ENCODE measurements at places on chromosomes 5 and 9.
A peak's percentile ranks its signal among the peaks of the same experiment; 100 is the strongest.

GRCh38 chr9:32384002-32384363 lies 460 bp upstream of the ACO1 start:
- no peak for DNase-seq

DNA sequence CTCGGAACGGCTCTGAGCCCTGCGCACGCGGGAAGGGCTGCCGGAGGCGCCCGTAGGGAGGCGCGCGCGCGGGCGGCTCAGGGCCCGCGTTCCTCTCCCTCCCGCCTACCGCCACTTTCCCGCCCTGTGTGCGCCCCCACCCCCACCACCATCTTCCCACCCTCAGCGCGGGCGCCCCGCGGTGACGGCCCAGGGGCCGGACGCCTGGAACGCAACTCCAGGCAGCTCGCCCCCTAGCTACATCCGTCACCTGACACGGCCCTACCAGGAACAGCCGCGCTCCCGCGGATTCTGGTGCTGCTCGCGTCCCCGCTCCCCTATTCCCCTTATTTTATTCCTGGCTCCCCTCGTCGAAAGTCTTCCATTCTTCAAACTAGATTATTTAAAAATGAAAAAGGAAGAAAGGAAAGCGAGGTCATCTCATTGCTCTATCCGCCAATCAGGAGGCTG lies at the start of gene CDKN2B-AS1:
CDKN2B-AS1 (plus strand) TSS at position 236 of the 450 bp plus-strand sequence.
- peak; percentile 43 for DNase-seq

DNA sequence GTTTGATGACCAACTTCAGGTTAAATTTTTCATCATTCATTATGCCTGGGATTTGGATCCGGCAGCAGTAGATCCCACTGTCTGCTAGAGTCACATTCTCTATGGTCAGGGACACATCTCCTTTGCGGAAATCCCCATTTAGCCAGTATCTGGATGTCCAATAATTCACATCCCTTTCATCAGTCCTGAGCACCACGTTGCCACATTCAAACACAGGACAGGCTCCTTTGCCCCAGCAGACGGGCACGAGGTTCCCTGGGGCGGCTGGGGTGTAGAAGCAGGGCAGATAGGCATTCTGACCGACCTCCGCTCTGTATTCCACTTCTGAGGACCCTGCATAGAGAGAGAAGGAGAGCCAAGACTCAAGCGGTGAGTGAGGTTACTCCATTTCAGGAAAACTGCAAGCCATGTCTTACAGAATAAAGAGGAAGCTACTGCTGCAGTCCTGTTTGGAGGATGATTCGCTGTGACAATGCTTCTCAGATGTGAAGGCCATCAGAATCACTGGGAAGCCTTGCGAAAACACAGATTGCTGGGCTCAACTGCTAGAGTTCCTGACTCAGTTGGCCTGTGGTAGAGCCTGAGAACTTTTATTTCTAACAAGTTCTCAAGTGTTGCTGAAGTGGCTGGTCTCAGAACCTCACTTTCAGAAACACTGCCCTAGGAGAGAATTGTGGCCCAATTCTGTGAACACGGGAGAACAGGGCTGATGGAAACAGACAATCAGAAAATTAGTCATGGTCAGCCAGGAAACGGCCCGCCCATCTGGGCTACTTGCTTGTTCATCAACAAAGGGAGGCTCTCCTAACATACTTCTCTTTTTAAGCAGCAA lies 2.0 kb downstream of the HAVCR2 start:
- DNase-seq: peak; percentile 89

DNA sequence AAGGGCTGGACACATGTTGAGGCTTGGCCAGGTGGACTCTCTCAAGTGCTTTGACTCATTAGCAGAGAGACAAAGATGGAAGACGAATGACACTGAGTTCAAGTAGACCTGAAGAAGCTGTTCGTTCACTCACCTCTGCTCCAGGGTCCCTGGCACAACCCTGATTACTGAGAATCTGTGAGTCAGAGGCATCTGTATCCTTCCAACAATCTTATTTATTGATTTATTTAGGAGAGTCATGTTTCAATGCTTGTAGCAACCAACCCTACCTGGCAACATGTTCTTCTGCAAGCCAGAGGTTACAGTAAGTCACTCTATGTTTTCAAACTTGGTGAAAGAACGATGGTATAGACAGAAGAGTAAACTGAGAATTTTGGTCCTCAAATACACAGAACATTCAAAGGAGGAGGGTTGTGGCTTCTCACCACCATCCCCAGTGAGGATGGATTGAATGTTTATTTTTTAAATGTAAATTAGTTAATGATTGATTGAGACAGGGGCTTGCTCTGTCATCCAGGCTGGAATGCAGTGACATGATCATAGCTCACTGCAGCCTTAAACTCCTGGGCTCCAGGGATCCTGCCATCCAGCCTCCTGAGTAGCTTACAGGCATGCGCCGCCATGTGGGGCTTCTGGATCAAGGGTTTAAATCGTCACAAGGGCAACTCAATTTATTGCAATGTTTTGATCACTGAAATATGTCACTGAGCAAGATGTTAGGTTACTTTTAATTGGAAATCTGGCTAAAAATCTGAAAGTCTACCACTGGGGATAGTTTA lies 55.7 kb upstream of the CARTPT start:
- no peak for DNase-seq

DNA sequence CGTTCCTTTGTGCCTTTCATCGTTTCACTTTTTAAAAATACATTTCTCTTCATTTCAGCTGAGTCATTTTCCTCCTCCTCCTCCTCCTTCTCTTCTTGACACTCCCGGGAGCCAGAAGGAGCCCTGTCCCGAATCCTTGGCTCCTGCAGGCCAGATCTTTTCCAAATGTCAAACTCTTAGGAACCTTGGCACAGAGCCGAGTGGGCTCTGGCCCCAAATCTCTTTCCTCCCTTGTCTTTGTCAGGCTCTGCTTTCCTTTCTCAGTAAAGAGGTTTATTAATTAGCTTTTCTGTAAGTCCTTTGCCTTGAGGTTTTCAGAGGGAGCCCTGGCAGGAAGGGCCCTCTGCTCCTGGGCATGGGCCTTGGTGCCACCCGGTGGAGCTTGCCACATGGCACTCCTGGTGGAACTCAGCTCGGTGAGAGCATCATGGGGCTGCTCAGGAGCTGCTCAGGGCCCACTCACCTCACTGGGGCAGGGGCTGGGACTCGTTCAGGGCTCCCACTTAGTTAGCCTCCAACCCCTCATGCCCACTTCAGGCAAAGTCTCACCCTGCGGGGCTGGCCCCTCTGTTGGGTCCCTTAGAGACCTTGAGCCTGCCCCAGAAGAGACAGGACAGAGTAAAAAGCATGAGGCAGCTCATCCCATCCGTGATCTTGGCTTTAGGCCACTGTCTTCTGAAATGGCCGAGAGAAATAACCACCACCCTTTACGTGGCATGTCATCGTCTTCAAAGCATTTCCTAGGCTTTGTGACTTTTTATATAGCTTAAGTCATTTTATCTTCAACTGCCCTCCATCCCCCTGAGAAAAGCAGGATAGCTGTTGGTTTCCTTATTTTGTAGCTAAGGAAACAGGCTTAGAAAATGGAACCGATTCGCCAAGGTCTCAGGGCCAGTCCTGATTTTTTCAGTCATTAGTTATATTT lies 17.1 kb downstream of the STC2 start:
- no peak for DNase-seq

DNA sequence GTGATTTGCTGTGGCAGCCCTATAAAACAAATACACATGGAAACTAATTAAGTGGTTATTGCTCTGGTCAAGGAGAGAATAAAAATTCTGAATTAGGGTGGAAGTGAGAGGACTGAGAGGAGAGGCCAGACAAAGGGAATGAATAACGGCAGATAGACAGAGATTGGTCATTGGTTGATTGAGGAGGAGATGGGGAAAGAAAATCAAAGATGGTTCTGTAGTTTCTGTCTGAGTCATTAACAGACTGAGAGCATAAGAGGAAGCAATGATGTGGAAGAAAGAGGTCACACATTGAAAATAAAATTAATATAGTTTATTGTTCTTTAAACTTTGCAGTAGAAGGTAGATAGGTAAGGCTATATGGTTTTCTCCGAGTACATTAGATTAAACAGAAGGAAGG lies 469.8 kb downstream of the ACTL7B start:
- no peak for DNase-seq

- DNase-seq: no peak
Measured at GRCh38 chr5:10838038-10838437, 77.0 kb upstream of the DAP start.

GRCh38 chr5:122367456-122367855 lies 55.4 kb downstream of the SNCAIP start:
- no peak for DNase-seq

DNA sequence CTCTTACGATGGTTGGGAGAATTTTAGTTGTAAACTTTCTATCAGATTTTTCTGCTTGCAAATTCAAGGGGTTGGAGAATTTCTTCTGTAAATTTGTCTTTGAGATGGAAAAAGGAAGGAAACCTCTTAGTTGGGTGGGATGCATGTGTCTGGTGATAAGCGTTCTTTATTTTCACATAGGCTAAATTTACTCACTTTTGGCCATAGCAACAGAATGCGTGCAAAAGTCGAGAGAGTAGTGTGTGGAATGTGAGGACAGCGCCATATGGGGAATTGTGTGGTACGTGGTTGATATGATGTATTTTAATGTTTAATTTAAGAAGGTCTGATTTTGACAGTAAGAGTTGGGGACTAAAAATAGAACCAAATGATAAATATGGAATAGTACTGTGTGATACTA lies 282.2 kb downstream of the TAF11L14 start:
- no peak for DNase-seq

DNA sequence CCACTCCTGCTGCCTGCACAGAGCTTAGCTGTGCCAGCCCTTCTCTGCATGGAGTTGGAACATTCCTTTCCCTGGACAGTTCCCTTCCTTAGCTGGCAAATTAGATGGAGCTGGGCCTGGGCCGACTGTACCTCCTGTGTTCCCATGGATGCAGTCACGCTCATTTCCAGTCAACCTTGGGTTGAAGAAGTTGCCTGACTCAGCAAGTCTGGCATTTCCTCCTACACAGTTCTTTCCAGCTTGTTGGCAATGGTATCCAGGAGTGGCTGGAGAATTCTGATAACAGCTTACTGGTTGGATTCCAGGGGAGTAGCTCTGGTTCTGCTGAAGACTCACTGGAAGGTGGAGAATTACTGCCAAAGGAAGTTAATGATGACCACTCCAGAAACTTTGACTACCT lies 9.2 kb upstream of the TAF1L start:
- no peak for DNase-seq

GRCh38 chr5:176851871-176852658 lies 41.7 kb downstream of the UNC5A start:
- DNase-seq: no peak

GRCh38 chr9:13939701-13940490 lies 374.0 kb downstream of the NFIB start:
- DNase-seq: no peak

- no peak for DNase-seq
Measured at GRCh38 chr5:62268234-62268633, 37.8 kb upstream of the KIF2A start.

- no peak for DNase-seq
Measured at GRCh38 chr9:5438301-5439162, 807 bp upstream of the PLGRKT start.

- DNase-seq: no peak
Measured at GRCh38 chr5:113243349-113243664, 191.5 kb downstream of the TSSK1B start.

- DNase-seq: no peak
Measured at GRCh38 chr5:143758750-143759149, 53.2 kb upstream of the HMHB1 start.

- DNase-seq: no peak
Measured at GRCh38 chr5:158434749-158435148, 575.8 kb upstream of the CLINT1 start.

GRCh38 chr9:113471143-113471542 lies 7.6 kb downstream of the RGS3 start:
- no peak for DNase-seq

GRCh38 chr5:52856564-52856963 lies 68.8 kb downstream of the ITGA1 start:
- DNase-seq: peak; percentile 14

GRCh38 chr5:40594811-40595210 lies 84.9 kb upstream of the PTGER4 start:
- DNase-seq: no peak

- no peak for DNase-seq
Measured at GRCh38 chr5:175548626-175549311, 70.4 kb downstream of the SFXN1 start.

DNA sequence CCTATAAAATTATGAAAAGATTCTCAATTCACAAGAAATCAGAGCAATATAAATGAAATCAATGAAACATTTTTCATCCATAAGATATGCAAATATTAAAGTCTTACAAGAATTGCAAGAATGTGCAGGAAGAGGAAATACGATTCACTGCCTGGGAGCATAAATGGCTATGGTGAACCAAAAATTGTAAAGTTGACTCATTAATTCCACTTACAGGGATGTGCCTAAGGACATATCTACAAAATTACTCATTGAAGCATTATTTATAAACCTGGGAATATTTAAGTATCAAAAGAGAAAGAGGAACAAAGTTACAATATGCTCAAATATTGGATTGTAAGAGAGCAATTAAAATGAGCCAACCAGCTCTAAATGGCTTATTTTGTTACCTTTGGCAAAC lies 6.9 kb upstream of the NIPSNAP3A start:
- no peak for DNase-seq

DNA sequence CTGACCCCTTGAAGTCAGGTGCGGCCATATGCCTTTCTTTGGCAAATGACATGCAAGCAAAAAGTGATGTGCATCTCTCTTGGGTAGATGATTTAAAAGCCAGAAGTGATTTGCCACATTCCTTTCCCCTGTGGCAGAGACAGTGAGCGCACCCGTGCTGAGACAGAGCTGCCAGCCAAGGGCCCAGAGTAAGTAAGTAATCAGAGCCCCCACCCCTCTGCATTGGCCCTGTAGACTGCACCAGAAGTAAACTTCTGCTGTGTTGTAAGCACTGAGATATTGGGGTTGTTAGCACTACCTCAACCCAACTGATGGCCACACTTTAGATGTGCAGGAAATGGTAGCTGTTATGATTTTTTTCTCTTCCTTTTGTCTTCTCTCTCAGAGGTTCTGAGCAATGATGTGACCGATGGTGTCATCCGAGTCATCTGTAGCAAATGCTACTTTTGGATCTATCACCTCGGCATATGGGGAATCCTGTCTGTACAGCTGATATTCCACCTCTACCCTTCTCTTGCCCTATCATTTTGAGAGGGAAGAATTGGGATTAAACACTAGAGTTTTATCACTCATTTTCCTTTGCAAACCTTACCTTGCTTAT lies 58.0 kb downstream of the DOCK2 start:
- no peak for DNase-seq

DNA sequence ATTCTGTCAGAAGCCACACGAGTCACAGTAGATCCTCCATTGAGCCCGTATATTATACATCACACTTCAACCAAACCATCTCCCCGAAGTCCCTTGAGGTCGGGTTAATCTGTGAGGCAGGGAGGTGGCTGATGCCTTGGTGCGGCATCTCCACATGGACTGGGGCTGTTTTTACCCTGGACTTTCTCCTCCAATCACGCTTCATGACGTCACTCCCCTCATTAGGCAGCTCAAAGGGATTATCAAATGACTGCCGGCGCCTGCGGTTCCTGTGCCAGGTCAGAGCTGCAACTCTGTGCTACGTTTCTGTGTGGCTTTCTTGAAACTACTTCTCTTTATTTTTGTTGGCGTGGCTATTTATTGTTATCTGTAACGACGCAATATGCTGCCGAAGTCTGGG lies 53.7 kb downstream of the TMOD1 start:
- DNase-seq: no peak

GRCh38 chr9:71716138-71716909 lies 52.0 kb downstream of the CEMIP2 start:
- DNase-seq: no peak

- DNase-seq: no peak
Measured at GRCh38 chr5:41978676-41979075, 53.6 kb downstream of the FBXO4 start.

- no peak for DNase-seq
Measured at GRCh38 chr5:151580239-151580638, 10.9 kb downstream of the FAT2 start.

GRCh38 chr5:111810112-111810511 lies 53.1 kb upstream of the NREP start:
- DNase-seq: no peak

Measured in CD14-positive monocyte (primary cell).